Activated T-helper 1 cell treated with anti-CD3 and anti-CD28 coated beads, Interleukin-12 subunit alpha, Interleukin-12 subunit beta, Interleukin-2, Interleukin-4 antibody, amounts not matched to agents 30 ng/mL and 10 ng/mL and 1 ng/mL, durations not matched to agents 14 hours and 24 hours and 36 hours (primary cell): ENCODE measurements at places on chromosomes 16 and 17. TPM values are rescaled to one million over a fixed set of nuclear protein-coding genes. Genes with fewer than 3 reads are reported as not detected.

DNA sequence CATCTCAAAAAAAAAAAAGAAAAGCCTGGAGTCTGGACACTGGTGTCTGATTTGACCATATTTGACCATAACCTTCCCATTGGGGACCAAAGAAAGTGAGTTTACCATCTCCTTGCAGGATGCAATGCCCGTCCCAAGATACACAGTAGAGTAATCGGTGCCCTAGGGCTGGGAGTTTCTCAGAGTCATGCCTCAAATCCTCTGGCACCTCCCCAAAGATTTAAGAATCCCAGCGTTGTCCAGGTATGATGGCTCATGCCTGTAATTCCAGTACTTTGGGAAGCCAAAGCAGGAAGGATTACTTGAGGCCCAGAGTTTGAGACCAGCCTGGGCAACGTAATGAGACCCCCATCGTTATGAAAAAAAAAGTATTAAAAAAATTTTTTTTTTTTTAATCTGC lies 5.0 kb downstream of the PITPNM3 start:
- no peak for DNase-seq

GRCh38 chr16:85124636-85125346 lies 12.5 kb upstream of the CIBAR2 start:
- DNase-seq, result no peak

GRCh38 chr16:12319428-12320035 lies 343.0 kb downstream of the SNX29 start:
- no peak for DNase-seq

The WNT9B gene
- not detected in 2 replicates for total RNA-seq
